ENCODE measurements at places on chromosomes 5 and 9. TPM values are rescaled to one million over a fixed set of nuclear protein-coding genes. Genes with fewer than 3 reads are reported as not detected.

GRCh38 chr5:176866707-176867310 lies 32.3 kb downstream of the HK3 start:
- peak; percentile 86 for DNase-seq

GRCh38 chr5:112641515-112642110 lies 96.1 kb upstream of the APC start:
- DNase-seq, result no peak

DNA sequence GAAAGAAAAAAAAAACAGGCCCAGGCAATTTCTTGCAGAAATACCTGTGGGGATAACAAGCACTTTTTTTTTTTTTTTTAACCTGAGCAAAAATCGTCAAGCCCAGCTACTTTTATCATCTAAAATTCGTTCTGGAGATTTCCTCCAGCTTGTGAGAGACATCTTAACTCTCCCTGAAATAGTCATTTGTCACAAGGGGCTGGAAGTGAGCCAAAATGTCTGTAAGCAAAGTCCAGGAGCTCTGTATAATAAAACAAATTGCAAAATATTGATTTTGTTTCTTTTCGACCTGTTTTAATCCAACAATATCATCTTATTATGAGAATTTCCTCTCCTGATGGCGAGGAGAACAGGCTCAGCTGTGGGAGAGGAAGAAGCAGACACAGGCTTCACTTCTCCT lies 168.4 kb downstream of the TTLL11 start:
- no peak for DNase-seq

DNA sequence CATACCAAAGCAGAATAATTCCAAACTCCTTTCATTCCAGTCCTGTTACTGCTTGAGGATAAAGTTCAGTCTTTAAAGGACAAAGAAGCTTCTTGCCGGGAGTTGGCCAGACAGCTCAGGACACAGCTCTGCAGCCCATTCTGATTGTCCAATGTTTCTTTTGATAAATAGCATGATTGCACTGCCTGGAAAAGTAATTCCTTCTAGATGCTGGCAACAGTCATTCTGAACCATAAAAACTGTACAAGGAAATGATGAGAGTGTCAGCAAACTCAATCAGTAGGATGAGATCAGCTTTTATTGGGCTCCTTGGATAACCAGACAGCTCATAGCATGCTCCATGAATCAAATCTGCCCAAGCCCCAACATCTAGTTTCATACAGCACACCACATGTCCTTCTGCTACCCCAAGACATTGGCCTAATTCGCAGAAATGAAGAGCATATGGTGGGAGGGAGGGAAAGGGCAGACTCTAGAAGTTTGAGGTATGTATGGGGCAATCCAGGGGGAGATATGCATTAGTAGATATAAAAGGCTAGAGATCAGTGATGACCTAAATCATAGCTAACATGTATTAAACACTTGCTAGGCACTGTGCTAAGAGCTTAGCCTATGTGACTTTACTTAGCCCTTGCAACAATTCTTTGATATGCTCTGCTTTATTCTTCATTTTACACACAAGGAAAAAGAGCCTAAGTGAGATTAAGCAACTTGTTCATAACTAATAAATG lies 219.9 kb upstream of the NREP start:
- no peak for DNase-seq

GRCh38 chr5:53364061-53364460 lies 116.4 kb upstream of the FST start:
- no peak for DNase-seq

GRCh38 chr9:105141146-105141975 lies 103.1 kb upstream of the SLC44A1 start:
- DNase-seq, result no peak

GRCh38 chr9:87123830-87124229 lies 176.5 kb upstream of the GAS1 start:
- DNase-seq, result no peak

The MACIR gene
- 16.0 TPM for total RNA-seq

DNA sequence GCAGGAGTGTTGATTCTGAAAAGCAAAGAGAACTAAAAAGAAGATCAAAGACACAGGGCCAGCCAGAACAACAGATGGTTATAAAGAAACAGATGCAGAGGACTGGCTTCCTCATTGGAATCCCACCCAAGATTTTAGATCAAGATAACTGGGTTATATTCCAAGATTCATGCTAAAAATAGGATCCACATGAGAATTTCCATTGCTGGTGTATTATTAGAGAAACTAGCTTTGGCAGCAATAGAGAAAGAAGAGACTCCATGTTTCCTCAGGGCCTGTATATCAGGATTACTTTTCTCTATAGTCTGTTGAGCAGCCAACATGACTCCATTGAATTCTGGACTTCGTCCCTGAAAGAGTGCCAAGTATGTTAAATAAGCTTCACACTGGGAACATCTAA lies 367.3 kb downstream of the TUSC1 start:
- no peak for DNase-seq

GRCh38 chr5:15300141-15300540 lies 199.8 kb upstream of the FBXL7 start:
- peak; percentile 7 for DNase-seq

DNA sequence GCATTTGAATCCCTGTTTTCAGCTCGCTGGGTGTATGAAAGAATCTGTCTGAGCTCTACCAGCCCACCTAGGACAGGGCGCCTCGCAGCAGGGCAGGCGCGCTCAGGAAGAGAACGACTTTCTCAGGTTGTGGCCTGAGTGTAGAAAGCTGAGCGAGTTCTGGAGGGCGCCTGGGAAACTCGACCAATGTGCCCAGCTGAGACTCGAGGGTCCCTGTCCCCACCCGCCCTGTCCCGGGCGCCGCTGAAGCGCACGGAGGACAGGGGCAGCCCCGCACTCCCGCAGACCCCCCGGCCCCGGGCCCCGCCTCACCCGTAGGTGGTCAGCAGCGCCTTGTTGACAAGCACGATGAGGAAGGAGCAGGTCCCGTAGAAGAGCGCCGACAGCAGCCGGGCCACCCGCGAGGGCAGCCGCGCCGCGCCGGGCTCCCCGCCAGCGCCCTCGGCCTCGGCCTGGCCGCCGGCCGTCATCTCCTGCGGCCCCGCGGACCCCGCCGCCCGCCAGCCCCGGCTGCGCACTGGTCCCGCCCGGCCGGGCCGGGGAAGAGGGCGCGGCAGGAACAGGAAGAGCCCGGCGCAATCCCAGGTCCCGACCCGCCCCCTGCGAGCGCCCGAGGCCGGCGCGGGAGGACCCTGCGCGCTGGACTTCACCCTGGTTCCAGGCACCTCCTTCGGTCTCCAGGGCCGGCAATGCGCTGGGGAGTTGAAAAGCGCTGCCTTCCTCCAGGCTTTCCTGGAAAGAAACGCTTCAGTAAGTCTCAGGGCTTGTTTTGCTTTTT lies at the start of gene SLC35D2:
Gene SLC35D2, minus strand, starts transcription at position 547 of the 778 bp plus-strand sequence. Its CDS starts 77 bp downstream, at position 470.
- peak; percentile 93 for DNase-seq

DNA sequence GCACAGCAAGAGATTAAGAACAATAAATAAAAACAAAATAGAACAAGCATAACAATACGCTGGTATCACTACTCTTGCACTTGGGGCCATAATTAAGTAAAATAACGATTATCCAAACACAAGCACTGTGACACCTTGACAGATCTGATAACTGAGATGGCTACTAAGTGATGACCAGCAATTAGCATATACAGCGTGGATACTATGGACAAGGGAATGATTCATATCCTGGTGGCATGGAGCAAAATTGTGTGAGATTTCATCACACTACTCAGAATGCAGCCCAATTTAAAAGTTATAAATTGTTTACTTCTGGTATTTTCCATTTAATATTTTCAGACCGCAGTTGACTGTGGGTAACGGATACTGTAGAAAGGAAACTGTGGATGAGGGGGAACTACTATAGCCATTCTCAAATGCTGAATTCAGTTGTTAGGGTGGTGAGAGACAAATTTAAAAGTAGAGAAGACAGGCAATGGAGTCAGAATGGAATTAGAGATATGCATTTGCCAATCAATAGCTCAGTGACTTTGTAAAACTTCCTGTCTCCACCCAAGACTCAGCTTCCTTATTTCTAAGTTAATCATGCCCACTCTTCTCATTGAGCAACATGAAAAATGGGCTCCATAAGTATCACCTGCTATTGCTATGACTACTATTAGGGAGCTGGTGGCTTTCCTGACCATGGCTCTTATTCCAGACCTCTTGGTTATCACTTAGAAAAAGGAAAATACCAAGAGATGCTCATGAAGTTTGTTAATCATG lies 300.8 kb downstream of the TRIM32 start:
- no peak for DNase-seq

The MYMK gene
- total RNA-seq, result not detected

The FOXD4L4 gene
- not detected for total RNA-seq

Measured in H7 (cell line).